Activated T-cell treated with anti-CD3 and anti-CD28 coated beads, Interleukin-2, amount 50 U/mL, for 1 hour (primary cell): ENCODE measurements at places on chromosomes 5 and 9.

DNA sequence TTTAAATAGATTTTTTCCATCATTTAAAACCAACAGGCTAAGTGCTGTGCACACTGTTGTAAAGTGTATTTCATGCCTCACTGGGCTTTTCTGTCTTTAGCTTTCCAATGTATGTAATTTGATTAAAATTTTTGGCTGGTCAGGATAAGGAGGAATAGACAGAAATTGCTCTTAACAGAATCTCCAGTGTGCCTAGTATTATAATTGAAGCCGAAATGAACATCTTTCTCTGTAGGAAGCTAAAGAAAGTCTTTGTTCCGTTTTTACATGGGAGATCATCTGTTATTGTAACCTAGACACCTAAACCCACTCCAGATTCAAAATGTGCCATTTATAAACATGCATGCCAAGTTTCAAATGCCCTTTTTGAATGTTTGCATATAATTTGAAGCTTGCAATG is 54.5 kb upstream of the SMIM15 start:
- no peak for DNase-seq

- no peak for DNase-seq
Observed at GRCh38 chr5:93612855-93613243, 29.8 kb downstream of the NR2F1 start.

DNA sequence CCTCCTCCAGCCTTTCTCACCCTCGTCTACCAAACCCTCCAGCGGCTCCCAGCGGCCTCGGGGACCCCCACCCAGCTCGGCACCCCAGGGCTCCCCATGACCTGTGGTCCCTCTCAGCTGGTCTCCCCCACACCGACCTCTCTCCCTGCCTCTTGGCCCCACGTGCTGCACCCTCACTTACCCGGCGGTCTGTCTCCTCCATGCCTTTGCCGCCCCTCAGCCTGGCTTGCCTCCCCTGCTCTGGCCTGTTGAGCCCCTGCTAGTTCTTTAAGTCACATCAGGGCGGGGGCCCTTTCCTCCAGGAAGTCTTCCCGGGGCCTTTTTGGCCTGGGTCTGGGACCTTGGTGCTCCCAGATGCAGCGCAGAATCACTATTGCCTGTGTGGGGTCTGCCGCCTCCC is 81.5 kb downstream of the LMX1B start:
- no peak for DNase-seq

DNA sequence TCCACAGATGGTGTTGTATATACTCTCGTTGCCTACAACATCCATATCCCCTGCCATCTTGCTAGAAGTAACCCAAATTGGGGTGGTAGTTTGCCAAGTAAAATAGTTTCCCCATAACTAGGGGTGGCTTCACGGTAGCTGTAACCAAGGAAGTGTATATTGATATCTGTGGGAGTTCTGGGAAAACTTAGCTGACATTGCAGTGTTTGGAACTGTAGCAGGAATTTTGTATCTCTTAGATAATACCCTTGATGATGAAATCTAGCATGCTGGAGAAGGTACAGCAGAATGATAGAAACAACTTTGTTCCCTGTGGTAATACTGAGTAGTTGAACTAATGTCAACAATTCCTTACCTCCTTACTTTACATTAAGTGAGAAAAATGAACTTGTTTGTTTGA is 29.8 kb downstream of the FBXL7 start:
- no peak for DNase-seq

GRCh38 chr5:177300236-177300880 is 3.2 kb downstream of the RAB24 start:
- peak; percentile 63 for DNase-seq

DNA sequence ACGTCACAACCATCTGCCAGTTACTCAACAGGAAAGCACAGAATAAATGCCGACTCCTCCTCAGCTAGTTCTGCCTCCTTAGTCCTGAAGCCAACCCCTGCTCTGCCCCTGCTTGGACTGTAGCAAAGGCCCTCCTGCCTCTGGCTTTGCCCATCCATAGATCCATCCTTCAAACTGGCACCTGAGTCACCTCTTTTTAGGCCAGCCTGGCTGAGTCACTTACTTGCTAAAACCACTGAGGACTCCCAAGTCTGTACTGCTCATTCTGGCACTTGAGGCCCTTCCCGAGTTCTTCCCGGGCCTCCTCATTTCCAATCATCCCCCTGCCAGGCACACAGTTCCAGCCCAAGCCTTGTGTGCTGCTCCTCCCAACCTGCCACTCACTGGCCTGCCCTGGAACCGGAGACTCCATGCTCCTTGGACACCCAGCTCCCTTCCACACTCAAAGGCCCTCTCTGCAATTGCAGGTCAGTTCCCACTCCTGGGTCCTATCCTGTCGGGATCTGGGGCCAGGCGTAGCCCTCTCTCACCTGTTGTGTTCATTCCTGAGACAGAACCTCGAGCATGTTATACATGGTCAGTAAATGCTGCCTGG is 220.1 kb downstream of the DAB2IP start:
- DNase-seq: no peak

DNA sequence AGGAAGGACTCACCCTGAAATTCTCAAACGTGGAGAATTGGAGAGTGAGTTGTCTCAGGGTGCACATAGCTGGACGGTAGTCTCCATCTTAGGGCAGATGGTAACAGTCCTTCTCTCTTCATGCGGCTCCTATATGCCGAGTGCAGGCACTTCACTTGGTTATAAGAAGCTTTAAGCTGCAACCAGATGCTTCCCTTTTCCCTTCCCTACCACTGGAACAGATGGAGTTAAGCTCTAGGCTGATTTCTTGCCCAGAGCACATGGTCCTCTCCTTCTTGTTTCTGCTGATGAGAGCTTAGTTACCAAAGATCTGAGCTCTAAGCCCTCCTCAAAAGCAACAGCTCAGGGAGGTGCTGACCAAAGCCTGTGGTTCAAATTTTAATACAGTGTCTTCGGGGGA is 355.7 kb downstream of the ARHGEF28 start:
- DNase-seq: no peak

DNA sequence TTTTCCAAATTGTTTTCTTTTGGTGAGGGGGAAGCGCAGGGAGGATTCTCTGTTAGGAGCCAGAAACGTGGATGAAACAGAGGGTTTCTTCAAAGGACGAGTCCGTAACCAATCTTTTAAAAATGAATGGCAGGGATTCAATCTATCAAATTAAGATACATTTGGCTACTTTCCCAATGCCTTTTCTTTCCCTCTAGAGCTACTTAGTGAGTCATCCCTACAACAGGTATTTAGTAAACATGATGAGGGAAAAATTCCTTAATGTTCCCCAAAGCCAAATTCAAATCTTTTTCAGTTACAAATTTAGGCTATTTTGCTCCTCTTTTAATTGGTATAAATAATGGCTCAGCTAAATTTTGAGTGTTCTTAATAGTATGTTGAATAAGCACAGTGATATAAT is 366.4 kb upstream of the RIOK2 start:
- no peak for DNase-seq

- DNase-seq: no peak
Observed at GRCh38 chr9:115640887-115641286, 512.7 kb upstream of the PAPPA start.

GRCh38 chr9:94805051-94805489 is 78.6 kb downstream of the AOPEP start:
- DNase-seq: no peak
